K562 (cell line): ENCODE measurements at places on chromosomes 13 and 19.

DNA sequence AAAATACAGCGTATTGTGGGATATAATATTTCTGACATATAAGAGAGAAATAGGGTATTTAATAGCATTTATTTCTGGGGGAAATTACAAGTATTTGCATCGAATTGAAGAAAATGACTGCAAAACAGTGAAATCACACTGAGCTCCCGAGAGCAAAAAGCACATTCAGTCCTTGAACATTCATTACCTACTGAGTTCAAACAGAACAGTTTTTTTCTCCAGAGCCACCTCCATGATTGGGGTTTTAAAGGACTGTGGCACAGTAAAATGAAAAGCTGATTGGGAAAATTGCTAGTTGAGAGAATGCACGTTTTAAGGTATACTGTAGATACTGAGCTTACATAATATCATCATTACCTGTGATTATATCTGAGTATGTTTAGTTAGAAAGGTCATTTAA is 58.0 kb upstream of the TRPC4 start:
- DNase-seq = no peak

DNA sequence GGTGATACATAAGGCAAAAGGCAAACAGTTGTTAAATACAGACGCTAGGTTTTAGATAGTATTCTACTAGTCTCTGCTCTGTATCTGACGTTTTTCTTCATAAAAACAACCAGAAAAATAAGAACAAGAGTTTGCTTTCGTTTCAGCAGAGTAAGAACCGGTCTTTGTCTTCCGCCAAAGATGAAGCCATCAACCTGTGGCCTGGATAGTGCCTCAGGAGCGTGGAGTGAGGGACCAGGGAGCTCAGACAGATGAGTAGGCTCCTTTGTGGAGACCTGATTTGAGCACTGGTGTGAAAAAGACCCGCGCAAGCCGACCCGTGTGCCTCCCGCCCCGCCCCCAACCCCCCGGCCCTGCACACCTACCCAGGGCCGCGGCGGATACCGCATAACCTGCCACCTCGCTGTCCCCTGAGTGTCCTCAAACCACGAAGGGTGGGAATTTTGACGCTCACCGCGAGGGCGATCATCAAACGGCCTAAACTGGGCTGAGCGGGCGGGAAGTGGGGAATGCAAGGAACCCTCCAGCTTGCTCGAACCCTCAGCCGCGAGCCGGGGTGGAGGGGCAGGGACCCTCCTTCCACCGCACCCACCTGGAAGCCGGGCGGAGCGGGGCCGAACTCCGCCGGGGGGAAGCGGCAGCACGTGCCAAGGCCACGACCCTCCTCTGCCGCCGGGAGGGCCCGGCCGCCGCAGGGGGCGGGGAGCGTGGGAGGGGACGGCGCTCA is 866 bp upstream of the LMO7 start:
- no peak for DNase-seq

DNA sequence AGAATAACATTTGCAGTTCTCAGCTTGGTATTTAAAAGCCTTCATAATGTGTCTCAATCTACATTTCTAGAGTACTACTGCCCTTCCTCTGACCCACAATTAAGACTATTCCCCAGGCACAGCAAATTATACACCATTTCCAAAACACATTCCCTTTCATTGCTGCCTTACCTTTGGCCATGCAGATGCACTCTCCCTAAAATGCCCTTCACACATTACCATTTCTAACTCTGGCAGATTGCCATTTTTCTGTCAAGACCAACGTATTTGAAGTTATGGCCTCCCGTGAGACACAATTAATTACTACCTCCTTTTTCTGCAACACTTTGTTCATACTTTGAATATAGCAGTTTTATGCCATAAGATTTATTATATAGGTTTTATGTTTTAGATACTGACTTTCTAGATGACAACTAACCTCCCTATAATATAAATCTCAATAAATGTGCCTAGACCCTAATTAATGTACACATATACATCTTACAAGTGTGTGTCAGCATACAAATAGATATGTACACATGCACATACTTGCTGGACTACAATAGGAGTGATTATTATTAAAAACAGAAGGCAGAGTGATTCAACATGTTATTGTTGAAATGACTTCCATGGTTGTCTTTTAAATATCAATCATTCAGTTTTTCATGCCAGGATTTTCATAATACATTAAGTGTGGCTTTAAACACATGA is 2902.5 kb downstream of the PCDH9 start:
- DNase-seq = no peak

DNA sequence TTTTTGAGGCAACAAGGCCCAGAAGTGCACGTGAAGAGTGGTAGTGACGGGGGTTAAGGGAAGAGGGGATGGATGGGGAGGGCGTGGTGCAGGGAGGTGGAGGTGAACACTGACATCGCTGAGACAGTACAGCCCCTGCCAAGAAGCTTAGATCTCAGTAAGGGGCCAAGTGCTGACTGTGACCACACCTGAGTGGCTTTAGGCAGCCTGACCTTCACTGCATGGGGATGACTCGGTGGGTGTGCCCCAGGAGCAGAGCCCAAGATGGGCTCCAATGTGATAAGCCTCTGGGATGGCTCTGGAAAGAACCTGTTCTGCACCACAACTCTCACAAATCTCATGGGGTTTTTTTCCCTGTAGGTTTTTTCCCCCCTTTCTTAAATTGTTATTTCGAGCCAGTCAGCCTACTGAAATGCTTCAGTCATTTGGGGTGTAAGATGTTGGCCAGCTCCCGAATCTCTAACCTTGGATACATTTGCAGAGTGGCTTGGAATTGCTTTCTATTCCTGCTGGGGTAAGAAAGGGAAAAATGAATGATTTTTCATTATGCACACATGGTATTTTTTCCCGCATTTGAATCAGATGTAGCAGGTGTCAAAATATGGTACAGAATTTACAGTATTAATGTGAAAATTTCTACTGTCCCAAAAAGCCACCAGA is 165.0 kb downstream of the TM9SF2 start:
- DNase-seq = no peak

- DNase-seq = no peak
Observed at GRCh38 chr19:53696951-53697350, 65.2 kb downstream of the DPRX start.

- DNase-seq = no peak
Observed at GRCh38 chr19:19385896-19386869, 19.3 kb upstream of the GATAD2A start.

GRCh38 chr13:38348861-38349389 is 726 bp upstream of the UFM1 start:
- peak; percentile 23 for DNase-seq

DNA sequence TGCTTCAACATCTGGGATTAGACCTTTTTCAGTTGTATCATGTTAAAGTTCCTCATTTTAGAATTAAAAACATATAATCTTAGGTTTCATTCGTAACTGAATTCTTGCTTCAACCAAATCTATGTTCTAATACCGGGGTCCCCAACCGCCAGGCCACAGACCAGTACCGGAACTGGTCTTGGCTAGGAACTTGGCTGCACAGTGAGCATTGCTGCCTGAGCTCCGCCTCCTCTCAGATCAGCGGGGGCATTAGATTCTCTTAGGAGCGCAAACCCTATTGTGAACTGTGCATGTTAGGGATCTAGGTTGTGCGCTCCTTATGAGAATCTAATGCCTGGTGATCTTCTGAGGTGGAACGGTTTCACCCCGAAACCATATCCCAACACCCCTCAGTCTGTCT is 19.2 kb downstream of the ITM2B start:
- DNase-seq = no peak

GRCh38 chr13:71290963-71291841 is 575.8 kb downstream of the DACH1 start:
- no peak for DNase-seq

- DNase-seq = no peak
Observed at GRCh38 chr19:39749981-39750380, 12.2 kb upstream of the CLC start.

DNA sequence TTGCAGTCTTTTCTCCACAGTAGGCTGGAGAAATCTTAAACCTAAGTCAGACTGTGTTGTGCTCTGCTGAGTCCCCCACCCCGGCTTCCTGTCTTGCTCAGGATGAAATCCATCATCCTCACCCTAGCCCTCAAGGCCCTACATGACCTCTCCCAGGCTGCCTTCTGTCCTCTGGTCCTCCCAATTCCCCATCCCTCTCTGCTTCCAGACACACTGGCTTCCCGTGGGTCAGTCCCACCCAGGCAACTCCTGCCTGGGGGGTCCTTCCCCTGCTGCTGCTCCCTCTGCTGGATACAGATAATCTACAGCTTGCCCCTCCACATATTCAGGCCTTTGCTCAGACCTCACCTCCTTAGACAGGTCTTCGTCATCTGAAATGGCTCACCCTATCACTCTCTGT is 18.4 kb upstream of the CBY2 start:
- DNase-seq = no peak

DNA sequence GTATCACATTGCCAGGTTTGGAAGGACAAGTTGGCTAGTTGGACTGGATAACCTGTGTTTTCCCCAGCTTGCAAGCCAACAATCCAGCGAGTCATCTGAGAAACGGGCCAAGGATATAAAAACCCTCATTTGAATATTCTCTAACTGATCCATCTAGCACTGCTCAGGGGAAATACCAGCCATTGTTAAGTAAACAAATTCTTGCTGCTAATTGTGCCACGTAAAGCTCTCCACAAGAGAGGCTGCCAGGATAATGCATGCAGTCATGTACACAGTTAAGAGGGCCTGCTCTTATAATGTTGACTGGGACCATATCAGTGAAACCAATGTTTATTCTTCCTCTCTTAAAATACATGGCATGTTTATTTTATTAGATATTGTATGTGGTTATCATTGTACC is 663.2 kb upstream of the SGCG start:
- DNase-seq = no peak

DNA sequence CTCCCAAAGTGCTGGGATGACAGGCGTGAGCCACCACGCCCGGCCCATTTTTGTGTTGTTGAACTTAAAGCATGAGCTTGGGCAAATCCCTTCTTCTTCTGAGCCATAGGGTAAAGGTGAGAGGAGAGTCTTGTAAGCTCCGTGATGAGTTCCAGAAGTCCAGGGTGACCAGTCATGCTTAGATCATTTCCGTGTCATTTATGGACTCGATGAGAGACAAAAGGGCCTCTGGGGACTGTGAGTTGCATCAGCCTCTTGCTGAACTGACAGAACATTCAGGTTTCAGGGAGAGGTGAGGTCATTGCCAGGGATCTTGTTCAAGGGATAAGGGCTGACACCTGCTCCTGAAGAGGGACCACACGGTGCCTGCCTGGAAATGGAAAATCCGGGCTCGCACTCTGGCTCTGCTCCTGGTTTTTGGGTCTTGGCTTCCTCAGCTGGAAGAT is 53.6 kb downstream of the GADD45B start:
- no peak for DNase-seq

DNA sequence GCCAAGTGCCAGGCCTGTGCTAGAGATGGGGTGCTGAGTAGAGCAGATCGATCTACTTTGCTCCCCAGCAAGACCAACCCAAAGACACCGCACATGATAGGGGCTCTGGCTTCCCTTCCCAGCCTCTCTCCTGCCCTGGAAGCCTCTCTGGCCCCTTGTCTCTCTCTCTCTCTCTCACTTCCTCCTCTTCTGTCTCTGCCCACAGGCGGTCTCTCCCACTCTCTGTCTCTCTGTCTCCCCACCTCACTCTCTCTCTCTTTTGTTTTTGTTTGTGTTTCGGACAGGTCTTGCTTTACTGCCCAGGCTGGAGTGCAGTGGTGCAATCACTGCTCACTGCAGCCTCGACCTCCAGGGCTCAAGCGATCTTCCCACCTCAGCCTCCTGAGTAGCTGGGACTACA is 1.3 kb downstream of the SELENOV start:
- DNase-seq = no peak

DNA sequence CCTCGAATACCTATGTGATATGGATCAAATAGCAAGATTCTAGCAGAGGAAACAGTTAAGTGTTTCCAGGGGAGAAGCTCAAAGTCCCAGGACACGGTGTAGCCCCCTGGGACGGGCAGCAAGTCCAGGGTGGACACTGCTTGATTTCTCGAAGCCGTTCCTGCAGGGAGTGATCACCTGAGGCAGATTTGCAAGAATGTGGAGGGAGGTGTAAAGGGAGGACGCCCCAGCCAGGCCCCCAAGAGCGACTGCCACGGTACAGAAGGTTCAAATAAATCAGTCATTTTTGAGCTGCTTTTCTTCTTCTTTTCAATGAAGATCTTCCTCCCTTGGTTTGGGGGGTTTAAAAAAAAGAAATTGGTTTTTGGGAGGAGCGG is 41.4 kb downstream of the KLF2 start:
- no peak for DNase-seq

DNA sequence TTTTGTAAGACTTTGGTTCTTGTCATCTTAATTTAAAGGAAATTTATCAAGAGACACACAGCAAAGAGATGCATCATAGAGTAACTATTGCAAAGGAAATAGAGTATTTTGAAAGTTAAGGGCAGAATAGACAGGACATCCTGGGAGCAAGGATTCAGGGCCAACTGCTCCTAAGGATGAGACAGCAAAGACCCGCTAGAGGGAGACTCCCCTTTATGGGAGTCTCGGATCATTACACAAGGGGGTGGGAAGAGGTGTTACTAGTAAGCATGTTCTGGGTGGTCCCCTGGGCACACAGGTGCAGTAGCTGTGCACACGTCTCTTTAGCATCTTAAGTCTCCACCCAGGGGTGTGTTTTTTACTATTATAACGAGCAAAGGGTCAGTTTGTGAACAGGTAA is 9.6 kb downstream of the ZSCAN5C start:
- peak; percentile 25 for DNase-seq
